Nucleus accumbens (tissue), 56 donors: ENCODE measurements at places on chromosomes 12 and 14.

DNA sequence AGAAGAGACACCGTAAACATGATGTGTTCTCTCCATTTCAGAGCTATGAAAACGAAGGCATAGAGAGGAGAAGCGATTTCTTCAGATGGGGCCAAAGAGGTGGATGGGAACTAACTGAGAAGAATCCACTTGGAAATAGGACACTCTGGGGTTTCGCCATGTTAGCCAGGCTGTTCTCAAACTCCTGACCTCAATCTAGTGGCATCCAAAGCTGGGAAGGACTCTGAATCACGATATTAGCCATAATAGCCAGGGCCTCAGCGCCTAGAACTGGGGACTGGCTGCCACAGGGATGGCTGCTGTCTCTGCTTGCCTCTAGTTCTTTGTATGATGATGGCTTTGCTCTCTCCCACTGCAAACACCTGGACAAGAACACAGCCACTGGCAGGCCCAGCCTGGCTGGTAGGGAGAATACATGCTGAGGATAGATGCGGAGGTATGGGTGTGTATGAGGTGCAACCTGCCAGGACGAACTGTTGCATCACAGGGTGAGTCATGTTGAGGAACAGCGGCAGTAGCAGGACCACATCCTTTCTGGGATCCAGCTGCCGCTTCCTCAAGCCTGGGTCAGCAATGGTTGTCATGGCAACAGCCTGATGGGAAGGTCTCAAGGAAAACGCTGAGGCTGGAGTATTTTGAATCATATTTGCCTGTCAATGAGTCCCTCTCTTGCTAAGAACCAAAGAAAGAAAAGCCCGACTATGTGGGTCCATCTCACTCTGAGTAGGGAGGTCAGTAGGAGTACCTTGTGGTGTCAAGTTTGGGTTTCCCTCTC is 31.1 kb downstream of the CCDC177 start:
- DNase-seq: no peak

DNA sequence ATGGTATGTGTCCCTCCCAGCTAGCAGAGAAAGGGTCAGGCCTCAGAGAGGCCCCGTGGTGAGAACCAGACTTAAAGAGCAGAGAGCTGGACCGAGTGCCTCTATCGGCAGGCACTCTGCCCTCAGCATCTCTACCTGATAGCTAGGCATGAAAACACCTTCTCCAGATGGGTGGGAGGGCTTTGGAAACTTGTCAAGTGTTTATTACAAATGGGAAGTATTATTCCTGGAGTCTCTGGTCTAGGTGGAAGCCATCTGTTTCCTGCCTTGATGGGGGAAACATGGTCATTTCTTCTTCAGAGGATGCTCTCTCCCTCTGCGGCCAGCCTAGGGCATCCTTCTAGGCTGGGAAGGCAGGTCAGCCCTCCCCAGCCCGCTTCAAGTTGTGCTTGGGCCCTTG is 2.3 kb downstream of the TMEM63C start:
- no peak for DNase-seq

DNA sequence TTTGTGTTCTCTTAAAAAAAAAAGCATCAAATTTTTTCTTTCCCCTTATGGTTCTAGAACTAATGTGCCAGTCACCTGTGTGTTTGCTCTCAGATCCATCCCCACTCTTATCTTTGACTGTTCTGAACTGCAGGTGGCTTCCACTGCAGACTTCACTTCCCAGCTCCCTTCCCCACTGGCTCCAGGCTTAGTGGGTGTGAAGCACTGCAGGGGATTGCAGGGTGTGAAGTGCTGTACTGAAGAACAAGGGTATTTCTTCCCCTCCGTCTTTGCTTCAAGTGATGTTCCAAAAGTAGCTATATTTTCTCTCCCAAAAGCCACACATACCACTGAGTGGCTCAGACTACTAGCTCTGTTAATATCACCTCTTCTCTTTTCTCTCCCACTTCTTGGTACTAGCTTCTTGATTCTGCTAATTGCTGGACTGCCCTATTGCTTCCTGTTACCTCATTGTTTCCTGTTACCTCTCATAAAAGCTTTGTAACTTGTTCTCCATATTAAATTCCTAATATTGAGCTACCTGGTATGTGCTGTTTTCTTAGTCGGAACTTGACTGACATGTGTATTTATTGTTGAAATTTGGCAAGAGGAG is 115.4 kb upstream of the PRICKLE1 start:
- DNase-seq: no peak

DNA sequence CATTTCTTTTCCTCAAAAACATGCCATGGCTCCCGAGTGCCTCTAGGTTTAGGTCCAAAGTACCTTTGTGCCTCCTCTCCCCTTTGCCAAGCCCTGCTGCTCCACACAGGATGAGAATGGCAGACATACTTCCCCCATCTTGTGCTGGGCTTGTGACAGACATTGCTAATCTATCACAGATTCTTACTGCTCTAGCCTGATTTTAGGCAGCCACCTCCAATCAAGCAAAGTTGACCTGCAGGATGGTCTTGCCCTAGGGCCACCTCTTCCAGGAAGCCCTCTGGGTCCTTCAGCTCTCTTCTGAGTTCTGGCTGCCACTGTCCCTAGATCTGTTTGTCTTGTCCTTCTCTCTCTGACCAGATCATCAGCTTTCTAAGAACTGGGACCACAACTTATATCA is 20.5 kb downstream of the FOXN4 start:
- DNase-seq: no peak

GRCh38 chr14:67934087-67934486 is 114.5 kb downstream of the RAD51B start:
- DNase-seq: no peak

GRCh38 chr12:4450551-4451112 is 5.0 kb upstream of the FGF6 start:
- no peak for DNase-seq

DNA sequence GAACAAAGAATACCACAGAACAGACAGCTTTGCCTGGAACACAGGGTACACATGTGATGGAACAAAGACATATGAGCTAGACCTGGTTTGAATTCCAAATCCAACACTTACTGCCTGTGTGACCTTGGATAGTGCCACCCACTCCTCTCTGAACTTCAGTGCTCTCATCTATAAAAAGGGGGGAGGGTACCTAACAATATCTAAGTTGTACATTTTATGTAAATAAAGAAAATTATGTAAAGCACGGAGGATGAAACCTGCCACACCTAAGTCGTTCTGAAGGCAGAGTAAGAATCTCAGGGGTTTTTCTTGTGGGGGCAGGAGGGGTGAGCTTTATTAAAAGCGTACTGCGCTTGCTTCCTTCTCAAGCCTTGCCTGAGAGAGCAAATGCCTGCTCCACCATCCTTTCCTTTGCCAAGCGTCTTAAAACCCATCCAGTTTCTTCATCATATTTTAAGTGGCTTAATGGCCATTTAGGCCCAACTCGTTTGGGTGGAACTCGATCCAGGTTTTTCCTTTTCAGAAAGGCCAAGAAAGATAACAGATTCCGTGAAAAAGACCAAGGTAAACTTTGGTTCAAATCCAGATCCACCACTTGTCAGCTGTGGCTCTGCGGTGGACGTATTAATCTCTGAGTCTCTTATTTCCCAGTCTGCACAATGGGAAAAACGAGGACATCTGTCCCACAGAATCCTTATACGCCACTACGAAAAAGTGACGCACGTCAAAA is 946 bp downstream of the DDX24 start:
- no peak for DNase-seq

DNA sequence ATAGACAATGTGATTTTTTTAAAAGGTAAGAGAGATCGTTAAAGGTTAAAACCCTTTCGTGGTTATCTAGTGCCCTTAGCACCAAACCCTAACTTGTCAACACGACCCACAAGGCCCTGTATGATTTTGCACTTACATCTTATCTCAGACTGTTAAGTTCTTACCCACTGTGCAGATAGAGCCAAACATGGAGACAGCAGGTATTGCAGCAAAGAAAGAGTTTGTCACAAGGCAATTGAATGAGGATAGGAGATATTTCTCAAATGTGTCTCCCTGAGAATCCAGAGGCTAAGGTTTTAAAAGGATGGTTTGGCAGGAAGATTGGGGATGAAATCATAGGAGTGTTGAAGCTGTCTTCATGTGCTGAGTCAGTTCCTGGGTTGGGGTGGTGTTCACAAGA is 313.4 kb downstream of the AEBP2 start:
- no peak for DNase-seq

DNA sequence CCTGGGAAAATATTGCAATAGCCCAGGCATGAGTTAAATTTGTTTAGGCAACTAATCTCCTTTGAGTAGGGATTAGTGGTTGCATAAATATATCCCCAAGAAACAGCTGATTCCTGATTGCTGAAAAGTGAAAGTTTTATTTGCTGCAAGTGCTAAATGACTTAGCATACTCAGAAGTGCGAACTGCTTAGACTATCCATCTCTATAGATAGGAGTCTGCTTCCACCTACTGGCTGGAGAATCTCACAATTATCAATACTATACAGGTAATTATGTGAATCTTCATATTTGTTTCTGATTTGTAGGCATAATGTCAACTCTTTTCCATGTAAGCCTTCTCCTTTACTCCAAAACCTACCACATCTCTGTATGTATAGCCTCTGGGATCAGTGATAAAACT is 12.0 kb upstream of the SLCO1B3 start:
- no peak for DNase-seq

DNA sequence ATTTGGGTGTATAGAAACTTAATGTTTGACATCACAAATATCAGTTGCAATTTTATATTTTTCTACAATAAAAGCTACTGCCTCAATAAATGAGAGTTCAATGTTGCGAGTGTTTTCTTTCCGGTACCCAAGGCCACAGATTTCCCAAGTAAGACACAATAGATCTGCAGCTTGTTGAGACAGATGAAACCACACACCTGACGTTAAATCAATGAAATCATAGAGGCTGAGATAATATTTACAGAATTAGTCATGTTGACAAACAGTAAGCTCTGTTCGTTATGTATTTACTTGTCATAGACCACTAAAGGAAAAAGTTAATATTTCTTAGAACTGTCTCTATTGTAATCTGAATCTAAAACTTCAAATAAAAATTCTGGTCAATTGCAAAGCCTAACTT is 49.2 kb upstream of the PTHLH start:
- no peak for DNase-seq

DNA sequence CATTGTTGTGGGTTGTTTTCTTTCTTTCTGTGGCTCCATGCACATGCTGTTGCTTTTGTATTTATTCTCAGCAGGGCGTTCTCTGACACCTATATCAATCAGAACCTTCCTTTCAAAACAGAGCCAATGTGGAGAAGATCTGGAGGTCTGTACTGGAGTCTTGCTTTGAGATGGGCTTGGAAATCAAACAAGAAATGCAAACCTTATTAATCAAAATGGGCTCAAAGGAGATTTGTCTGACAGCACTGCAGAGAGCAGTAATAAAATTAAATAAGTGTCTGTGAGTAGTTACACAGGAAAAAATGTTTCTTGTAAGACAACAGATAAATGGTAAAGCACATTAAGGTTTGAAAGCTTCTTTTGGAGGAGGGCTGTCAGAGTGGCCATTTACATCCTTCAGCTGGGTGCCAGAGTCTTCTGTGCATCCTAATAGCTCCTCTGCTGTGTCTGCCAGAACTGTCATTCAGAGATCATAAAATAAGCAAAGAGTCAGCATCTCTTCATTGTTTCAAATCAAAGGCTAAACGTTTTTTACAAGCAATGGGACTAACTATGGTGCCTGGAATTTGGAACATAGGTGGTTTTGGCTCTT is 414.3 kb downstream of the NAV3 start:
- DNase-seq: no peak

DNA sequence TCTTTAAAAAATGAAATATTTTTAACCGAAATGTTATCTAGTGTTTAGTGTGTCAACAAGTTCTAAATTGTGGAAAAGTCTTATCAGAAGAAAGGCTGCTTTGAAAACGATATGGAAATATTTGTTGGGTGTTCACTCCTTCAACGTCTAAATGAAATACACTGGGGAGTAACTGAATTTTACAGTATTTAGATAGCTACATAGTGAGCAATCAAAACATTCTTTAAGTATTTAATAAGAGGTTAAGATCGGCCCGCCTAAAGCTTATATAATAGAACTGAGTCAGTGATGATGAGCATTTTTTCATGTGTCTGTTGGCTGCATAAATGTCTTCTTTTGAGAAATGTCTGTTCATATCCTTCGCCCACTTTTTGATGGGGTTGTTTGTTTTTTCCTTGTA is 228.3 kb downstream of the RAD51B start:
- no peak for DNase-seq

DNA sequence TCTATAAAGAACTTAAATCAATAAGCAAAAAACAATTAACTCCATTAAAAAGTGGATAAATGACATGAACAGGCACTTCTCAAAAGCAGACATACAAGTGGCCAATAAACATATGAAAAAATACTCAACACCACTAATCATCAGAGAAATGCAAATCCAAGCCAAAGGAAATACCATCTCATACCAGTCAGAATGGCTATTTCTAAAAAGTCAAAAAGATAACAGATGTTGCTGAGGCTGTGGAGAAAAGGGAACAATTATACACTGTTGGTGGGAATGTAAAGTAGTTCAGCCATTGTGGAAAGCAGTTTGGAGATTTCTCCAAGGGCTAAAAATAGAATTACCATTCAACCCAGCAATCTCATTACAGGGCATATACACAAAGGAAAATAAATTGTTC is 234.5 kb upstream of the PLXNC1 start:
- DNase-seq: no peak

DNA sequence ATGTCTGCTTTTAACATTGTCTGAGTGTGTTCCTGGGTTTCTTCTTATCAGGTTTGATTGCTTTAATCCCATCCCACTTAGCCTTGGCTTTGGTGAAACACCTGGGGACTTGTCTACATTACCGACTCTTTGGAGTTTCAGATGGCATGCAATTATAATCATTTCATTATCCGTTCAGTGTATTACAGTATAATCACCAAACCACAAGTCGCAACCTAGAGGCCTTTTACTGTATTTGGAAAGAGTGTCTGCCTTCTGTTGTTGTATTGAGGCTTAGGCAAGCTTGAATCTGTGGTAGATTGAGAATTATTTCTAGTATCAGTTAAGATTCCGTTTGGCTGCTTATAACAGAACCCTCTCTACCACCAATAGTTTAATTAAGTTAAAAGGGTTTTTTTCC is 103.9 kb downstream of the TGFB3 start:
- no peak for DNase-seq

GRCh38 chr12:19885093-19885812 is 446.0 kb downstream of the AEBP2 start:
- DNase-seq: no peak
